ENCODE measurements at places on chromosomes 3 and 15.
A peak's percentile ranks its signal among the peaks of the same experiment; 100 is the strongest.

DNA sequence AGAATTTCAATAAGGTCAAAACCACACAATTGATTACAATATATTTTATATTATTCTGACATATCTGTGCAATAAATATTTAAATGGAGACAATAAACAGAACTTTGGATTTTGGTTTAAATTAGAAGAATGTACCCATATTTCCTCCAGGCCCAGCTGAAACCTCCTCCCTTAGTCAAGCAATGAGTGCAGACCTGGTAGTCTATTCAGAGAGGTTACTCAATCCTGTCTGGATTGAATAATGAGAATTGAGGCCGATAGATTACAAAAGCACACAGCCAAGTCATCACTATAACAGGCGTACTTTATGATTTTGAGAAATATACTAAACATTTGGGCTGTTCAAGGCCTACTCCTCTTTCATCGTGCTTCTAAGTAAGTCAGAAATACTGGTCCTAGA is 114.5 kb upstream of the STRIT1 start:
- DNase-seq = no peak

DNA sequence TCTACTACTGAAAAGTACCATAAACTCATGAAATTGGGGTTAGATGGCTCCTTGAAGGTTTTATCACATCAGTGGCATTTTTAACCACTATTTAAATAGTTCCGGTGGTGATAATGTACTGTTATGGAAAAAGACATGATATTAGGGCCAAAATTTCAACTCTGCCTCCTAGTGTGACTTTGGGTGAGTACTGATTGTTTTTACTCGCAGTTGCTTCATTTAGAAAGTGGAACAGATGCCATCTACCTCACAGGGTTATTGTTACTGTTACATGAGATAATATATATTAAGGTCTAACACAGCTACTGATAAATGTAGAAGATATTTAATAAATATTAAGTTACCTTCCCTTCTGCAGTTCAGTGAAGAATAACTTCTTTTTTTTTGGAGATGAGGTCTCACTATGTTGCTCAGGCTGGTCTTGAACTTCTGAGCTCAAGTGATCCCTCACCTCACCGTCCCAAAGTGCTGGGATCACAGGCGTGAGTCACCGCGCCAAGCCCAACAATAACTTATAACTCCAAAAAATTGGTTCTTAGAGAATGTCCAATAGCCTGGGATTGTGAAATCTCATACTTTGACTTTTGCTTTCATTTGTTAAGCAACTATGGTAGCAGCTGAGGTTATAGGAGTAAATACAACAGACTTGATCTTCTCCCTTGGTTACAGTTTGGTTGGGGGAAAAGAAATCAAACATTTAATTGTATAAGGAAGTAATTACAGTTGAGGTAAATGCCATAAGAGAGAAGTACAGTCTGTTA is 48.3 kb downstream of the MEF2A start:
- peak; percentile 18 for DNase-seq

DNA sequence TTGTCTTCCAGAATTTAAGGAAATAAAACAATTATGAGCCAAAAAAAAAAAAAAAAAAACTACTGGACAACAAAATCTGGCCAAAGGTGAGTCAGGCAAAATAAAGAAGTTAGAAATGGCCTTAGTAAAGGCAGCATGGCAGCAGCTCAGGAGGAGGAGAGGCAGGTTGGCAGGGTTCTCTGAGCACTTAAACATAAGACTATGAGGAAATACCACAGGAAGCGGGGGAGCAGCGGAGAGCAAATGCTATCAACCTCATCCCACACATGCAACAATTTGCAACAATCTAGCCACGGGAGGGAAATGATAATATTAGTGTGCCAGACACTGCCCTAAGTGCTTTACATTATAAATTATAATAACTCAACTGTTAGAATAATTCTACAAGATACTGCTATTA is 247.3 kb upstream of the NSMCE3 start:
- no peak for DNase-seq

DNA sequence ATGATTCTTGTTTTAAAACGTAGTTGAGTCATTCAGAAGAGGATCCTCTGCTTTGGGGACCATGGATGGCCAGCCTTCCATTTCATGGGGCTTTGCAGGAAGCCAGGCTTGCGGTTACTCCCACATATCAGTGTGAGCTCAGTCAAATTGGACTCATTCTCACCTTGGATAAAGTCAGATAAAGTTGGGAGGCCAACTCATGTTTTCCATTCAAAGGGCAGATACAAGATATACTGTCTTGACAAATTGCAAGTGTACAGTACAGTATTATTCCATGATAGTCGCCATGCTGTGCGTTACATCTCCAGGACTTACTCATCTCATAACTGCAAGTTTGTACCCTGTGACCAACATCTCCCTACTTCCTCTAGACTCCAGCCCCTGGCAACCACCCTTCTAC is 25.5 kb upstream of the B3GNT5 start:
- no peak for DNase-seq

DNA sequence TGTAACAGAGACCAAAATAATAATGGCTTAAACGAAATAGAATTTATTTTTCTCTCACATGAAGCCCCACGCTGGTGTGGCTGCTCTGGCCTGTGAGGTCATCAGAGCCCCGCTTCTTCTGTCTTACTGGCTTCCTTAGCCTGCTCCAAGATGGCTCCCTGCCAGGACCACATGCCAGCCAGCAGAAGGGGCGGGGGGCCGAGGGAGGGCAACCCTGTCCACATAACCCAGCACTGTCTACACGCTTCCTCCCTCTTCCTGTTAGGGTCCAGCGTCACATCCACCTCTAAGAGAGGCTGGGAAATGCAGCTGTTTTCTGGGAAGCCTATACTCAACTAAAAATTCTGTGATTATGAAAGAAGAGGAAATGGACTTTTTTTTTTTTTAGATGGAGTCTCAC is 107.9 kb upstream of the DLG1 start:
- DNase-seq = no peak

DNA sequence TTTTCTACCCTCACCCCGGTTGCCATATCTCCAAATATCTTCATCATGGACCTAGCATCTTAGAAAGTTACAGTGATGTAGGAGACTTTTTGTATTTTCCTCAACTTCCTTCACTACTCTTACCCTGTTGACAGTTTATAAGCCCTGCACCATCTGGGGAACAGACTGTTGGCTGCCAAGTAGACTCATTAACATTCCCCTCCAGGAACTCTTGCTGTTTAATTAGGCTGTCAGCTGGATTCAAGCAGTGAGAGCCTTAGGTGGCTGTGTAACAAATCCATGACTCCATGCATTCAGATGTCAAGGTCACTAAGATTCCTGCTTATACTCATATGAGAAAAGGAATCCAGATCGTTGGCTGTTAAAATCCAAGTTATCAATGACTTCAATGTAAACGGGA is 198.3 kb downstream of the NAALADL2 start:
- no peak for DNase-seq

DNA sequence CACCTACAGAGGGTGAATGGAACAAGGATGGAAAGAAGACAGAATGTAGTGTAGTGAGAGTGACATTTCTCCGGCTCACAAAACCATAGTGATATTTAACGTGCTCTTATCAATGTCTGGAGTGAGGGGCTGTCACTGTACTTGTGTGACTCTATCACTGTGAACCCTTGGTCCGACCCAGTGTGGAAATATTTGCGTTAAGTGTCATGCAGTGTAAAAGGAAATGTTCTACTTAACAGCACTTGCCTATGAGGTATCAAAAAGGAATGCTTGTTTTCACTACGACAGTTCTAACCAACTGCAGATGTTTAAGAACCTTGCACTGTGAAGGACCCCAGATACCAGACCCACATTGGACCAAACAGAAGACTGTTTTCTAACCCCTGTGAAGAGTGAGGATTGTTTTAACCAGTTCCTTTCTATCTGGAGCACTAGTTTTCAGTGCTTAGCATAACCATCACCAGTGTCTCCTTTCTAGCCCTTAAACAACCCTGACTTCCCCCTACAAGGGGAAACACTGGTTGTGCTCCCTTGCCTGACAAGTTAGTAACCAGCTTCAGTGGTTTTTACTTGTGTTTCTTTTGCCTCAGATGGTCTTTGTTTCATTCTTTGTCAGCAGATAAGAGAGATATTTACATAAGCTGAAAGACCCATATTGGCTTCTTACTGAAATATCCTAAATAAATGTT is 144.7 kb upstream of the ABHD17C start:
- no peak for DNase-seq

GRCh38 chr3:194294895-194295214 is 56.3 kb downstream of the CPN2 start:
- DNase-seq = no peak

DNA sequence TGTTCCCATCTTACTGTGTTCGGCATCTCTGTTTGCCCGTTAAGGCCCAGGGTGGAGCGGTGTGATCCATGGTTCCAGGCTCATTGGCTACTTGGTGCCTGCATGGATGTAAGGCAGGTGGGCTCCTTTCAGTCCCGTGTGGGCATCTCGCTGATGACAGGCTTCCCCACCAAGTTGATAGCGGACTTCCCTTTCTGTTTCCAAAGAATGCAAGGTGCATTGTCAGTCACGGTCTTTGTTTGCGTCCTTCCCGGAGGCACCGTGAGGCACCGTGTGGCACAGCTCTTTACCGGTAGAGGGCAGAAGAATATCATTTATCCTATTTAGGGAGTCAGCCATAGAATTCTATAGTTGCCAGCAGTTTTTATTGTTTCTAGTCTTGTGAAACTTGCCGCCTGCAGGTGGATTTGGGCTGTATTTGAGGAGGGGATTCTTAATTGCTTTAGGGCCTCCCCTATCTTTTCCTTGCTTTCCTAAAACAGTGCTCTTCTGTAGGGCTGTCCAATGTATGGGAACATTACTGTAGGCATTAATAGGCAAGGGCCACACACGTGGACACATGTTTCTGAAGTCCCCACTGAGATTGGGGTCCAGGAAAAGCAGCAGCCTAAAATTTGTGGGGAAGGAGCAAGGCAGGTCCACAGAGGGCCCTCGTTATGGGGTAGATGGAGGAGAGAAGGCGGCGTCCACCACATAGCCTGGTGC is 244.1 kb downstream of the SLCO3A1 start:
- DNase-seq = peak; percentile 24

GRCh38 chr15:83694015-83694414 is 40.1 kb downstream of the ADAMTSL3 start:
- DNase-seq = no peak

DNA sequence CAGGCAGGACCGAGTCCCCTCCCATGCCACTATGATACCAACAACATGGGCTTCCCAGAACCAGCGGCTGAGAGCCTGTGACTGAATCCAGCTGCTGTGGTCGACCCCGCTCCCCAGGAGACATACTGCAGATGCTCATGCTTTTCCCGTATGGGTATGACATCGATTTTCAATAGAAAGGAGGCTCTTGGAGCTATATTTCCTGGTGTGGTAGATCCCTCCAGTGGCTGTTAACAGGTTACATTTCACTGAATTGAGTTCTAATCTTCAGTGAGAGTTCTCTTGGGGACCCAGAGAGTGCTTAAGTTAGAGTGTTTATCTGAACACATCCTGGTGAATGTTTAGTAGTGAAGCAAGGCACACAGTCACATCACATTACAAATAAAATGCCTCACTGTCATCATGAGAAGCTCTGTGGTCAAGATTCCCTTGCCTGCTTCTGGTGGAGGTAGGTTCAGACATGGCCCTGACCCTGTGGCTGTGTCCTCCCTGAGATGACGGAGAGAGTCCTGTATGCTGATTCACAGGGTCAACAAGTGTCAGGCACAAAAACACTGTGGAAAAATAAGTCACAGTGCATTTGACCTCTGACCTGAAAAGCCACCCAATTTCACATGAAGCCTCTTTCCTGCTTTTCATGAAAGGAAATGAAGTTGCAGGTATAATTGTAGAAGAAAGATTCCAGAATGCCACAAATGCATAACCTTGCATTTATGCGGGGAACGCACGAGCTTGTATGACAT is 110.9 kb downstream of the GABRG3 start:
- DNase-seq = no peak

DNA sequence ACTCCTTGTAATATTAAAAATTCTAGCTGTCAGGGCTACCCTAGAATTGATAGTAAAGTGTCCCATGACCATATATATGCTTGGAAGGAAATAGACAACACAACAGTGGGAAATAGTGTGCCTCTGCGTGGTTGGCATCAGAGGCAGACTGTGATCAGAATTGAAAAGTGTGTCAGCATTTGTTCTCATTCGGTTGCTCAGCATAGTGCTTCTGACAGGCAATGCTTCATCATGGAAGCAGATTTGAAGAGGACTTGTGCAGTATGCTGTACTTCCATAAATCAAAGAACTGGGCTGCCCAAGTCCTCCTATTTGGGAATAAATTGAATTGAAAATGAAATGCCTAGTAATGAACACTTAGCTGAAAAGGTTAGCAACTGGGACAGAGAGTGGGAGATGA is 435.7 kb downstream of the DIPK2A start:
- DNase-seq = no peak

DNA sequence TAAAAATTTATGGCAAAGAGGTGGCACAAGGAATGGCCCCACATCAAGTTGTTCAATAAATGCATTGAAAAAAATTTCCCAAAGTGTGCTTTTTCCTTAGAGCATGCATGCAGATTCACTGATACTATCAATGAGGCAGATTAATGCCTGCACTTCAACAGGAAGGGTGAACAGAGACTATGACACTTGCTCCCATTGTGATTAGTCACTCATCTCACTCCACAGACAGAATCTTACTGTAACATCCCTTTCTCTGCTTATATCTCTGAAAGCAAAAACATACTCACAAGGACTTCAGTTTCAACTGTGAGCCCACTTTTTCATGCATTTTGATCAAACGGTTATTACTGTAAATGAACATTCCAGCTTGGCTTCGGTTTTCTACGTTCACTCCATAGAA is 60.9 kb downstream of the MORC1 start:
- no peak for DNase-seq

DNA sequence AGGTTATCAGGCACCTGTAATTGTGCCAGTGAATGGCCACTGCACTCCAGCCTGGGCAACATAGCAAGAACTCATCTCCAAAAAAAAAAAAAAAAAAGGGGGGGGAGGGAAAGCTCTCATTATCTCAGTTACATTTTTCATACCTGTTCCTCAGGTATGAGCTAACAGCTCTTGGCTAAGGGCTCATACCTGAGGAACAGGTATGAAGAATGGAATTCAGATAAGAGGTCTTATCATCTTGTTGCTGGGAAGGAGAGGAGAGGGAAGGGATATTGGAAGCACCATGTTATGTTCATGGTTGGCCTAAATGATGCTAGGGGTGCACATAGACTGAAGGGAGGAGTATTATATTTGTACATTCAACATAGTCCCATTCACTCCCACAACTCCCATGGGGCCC is 2.6 kb downstream of the SLC15A2 start:
- DNase-seq = no peak

GRCh38 chr15:68672251-68672650 is 93.5 kb downstream of the CORO2B start:
- DNase-seq = no peak

Data from CD4-positive, alpha-beta T cell (primary cell).